ENCODE measurements at places on chromosomes 12 and 14.

- no peak for DNase-seq
These were observed 160.4 kb upstream of the PWP1 start for GRCh38 chr12:107525063-107525718.

DNA sequence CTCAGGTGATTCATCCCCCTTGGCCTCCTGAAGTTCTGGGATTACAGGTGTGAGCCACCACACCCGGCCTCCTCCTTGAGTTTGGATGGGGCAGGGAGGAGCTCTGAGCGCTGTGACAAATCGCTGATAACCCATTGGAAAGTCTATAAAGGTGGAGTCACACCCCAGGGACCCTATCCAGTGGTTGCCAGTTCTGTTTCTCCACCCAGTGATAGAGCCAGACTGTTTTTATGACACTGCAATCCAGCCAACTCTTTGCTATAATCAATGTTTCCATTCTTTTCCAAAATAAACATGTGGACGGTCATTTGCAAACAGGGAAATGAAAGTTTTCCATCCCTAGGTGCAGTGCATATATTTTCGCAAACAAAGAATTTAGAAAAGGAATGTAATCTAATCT lies 142.0 kb upstream of the PELI2 start:
- no peak for DNase-seq

GRCh38 chr14:64649383-64649998 lies 54.7 kb upstream of the PLEKHG3 start:
- DNase-seq: no peak

DNA sequence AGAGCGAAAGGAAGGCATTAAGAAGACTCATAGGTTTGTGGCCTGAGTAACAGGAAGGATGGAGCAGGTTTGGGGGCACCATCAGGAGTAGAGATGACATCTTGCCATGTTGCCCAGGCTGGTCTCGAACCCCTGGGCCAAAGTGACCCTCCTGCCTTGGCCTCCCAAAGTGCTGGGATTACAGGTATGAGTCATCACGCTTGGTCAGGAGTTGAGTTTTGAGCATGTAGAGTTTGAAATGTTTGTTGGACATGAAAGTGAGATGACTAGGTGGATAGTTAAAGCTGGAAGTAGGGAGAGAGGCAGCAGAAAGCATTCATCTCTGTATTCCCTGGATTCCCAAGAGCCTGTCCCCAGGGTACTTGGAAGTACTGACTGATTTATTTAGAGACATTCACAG lies 112.6 kb downstream of the ERC1 start:
- no peak for DNase-seq

GRCh38 chr14:90321891-90322290 lies 9.8 kb downstream of the NRDE2 start:
- no peak for DNase-seq

- no peak for DNase-seq
These were observed 69.8 kb downstream of the KNTC1 start for GRCh38 chr12:122596838-122597237.

DNA sequence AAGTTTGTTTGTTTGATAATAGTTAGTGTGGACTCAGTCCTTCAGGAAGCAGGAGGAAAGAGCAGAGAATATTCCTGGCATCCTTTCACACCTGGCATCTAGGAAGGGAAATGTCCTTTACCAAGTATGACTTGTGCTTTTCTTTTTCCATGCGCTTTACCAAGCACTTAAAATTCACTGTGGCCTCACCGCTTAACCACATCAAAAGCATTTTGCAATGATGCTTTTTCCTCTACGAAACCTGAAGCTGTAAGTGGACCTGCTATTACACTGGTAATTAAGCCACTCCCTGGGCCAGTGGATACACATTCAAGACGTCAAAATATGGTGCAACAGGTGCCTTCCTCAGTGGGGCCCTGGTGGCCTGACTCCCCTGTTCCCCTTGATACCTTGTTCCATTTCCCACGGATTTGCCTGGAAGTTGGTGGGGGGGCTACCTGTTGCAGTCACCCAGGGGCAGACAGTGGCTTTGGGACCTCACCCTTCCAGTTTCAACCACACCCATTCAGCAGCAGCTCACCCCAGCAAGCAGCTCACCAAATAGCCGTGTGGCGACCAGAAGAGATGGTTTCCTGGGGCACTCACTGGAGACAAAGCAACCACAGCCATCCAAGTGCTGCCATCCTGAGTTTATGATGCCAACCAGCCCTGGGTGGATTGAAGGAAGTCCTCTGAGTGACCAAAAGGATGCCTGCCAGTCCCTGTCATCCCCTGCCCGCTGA lies 14.2 kb upstream of the FZD10 start:
- no peak for DNase-seq

- no peak for DNase-seq
These were observed 198.4 kb downstream of the PPM1H start for GRCh38 chr12:62736596-62736995.

DNA sequence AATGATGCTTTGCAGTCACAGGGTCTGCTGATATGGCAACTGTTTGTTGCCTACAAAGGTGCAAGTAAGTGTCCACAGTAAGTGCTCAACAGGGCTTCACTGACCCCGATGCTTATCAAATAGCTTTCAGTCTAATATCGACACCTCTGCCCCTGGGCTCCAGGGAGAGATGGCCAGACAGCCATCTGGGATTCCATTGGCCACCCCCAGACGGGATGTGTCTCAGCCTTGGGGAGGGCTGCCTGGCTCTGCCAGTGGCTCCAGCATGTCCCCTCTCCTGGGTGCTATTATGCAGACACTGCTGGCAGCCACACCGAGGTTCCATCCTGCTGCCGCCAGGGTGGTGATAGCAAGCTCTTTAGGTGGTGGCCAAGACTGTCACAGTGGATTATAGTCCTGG lies 57.4 kb downstream of the DGLUCY start:
- no peak for DNase-seq

DNA sequence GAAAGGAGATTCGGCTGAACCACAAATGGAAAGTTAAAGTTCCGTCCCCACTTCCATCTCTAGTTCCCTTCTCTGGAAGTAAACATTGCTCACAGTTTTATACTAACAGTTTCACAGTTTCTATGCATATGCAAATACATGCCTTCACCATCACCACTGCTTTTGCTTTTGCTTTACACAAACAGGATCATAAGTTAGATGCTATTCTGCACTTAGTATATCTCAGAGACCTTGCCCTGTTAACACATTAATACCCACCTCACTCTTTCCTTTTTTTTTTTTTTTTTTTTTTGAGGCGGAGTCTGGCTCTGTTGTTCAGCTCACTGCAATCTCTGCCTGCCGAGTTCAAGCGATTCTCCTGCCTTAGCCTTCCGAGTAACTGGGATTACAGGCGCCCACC lies 890 bp downstream of the TEP1 start:
- no peak for DNase-seq

DNA sequence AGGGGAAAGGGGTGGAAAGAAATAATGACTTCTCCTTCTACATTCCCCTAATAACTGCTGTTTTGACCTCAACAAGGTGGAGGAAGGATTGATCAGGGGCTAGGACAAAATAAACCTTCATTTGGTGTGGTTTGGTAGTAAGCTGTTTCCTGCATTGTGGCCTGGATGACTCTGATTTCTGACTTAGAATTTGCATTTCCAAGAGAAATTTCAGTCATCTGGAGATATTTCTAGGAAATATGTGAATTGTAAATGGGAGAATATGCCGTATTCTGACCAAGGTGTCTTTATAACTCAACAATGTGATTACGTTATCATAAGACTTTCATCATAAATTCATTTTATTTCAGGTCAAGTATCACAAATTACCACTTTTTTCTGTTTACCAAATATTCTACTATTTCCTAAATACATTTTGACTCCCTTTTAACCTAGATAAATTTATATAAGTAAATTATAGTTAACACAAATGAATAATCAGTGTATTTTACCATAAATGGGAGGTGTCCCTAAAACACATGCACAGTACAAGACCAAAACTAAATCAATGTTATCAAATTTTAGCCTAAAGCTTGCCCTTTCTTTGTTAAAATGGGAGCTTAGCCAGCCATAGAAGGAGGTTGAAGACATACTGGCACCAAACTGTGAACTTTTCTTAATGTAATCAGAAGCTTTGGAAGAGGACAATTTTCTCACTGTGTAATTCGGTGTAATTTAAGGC lies 828.8 kb downstream of the TMTC2 start:
- no peak for DNase-seq

DNA sequence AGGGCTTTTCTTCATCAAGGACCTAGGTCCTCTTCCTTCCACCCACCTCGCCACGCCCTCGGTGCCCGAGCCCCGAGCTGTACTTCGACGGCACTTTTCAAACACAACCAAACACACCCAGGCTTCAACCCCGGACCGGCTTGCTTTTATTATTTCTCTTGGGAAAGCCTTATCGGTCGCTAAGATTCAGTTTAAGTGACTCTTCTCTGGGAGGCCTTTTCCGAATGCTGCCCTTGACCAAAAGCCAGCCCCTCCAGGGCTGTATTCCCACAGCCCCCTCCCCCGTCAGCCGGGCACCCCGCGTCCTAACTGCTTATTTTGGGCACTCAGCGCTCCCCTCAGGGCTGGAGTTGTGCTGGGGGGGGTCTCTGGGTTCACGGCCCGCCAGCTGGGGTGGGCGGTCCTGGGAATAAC lies 644 bp upstream of the PPP4R4 start:
- DNase-seq: no peak

DNA sequence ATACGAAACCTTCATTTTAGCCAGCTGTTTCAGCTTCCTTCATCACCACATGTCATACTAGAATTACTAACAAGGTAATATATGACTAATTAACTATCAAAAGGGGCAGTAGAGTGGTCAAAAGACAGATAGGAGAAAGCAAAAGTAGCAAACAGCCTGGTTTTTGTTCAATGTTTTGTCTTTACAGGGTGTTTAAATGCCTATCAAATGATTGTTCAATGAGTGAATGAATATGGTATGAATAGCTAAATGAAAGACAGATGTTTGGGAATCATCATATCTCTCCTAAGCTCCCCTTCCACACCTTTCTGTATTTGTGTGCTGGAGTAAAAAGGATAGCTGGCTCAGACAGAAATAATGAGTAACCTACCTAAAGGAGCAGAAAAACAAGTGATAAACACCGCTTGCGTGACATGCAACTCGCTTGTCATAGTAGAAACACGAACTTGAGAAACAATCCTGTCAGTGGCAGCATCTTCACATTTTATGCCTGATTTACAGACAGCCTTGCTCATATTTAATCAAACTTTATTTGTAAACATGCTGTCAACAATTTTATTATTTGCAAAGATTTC lies 34.2 kb downstream of the ABCC9 start:
- DNase-seq: no peak

DNA sequence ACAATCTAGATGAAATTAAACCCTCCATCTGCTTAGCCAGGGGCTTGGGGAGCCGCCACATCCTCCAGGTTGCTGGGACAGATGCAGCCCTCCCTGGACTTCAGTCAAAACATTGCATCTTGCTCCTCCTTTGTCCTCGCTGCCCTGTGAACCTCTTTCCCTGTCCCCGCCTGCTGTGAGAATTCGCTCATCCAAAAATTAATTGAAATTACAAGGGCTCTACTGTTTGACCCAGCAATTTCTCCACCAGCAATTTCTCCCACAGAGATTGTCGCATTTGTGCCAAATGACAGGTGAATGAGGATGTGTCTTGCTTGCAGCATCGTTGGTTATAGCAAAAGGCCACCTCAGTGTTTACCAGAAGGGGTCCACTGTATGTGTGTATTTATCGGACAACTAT lies 5.0 kb upstream of the POP5 start:
- DNase-seq: no peak
